Stimulated activated CD4-positive, alpha-beta T cell treated with anti-CD3 and anti-CD28 coated beads, Interleukin-4, amount 100 ng/mL, for 4 hours (primary cell): ENCODE measurements at places on chromosomes 12 and 14.

- DNase-seq: no peak
Observed at GRCh38 chr12:98752726-98753125, 107.6 kb downstream of the APAF1 start.

DNA sequence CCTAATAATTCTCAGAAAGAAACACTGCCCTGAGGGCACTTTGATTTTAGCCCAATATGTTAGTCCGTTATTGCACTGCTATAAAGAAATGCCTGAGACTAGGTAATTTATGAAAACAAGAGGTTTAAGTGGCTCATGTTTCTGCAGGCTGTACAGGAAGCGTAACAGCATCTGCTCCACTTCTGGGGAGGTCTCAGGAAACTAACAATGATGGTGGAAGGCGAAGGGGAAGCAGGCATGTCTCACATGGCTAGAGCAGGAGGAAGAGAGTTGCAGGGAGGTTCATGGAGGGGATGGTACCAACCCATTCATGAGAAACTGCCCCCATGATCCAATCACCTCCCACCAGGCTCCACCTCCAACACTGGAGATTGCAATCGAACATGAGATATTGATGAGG, 49.4 kb upstream of the RERG start:
- no peak for DNase-seq

- DNase-seq: no peak
Observed at GRCh38 chr14:103296987-103297386, 37.0 kb upstream of the EIF5 start.

DNA sequence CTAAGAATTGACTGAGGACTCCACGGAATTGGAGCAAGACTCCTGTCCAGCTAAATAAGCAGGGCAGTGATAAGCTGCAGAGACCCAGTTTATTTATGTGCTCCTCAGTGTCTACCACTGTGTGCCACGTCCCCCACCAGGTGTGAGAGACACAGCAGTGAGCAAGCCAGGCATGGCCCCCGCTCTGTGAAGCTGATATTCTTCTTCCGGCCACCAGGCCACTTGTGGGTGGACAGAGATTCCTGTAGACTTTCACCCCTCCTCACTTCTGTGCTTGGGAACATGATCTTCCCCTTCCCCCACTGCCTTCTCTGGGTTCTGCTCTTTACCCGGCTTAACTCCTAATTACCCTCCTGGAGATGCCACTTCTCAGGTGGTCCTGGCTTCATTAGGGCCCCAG, 21.3 kb downstream of the BRAP start:
- DNase-seq: no peak

GRCh38 chr12:69844836-69845235, 19.8 kb downstream of the MYRFL start:
- DNase-seq: no peak

- DNase-seq: no peak
Observed at GRCh38 chr14:76129851-76130576, 21.7 kb upstream of the GPATCH2L start.

DNA sequence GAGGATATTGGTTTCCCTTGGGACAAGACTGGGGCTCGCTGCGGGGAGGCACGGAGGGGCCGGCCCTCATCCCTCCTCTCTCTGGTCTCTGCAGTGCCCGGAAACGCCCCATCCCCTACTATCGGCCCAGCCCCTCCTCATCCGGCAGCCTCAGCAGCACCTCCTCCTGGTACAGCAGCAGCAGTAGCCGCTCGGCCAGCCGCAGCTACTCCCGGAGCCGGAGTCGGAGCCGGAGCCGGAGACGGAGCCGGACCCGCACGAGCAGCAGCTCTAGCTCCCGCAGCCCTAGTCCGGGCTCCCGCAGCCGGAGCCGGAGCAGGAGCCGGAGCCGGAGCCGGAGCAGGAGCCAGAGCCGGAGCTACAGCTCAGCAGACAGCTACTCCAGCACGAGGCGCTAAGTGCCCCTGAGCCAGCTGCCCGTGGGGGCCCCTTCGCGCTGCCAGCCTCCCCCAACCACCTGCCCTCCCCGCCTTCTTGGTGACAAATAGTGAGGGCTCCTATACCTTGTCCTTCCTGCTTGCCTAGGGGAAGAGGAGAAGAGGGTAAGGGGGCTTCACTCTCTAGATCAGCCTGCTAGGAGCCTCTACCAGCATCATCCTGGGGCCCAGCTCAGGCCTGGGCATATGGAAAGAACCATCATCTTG, 22.2 kb upstream of the HSPB8 start:
- DNase-seq: no peak

GRCh38 chr14:51023964-51024363, 70.9 kb downstream of the TRIM9 start:
- DNase-seq: no peak

GRCh38 chr14:71815110-71815509, 117.1 kb upstream of the RGS6 start:
- DNase-seq: no peak

DNA sequence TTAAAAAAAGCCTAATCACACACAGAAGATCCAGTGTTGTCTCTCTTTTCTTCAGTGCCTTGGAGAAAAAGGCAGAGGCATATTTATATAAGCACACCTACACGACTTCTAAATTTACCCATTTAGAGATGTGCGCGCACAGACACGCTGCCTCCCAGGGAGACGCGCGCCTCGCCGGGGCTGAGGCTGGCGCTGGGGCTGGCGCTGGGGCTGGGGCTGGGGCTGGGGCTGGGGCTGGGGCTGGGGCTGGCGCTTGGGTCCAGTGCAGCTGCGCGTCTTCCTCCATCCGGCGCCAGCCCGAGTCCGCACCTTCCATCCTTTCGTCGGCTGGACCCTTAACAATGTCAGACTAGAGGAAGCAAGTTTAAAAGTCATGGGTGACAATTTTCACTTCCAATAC, 118.4 kb upstream of the ARID2 start:
- DNase-seq: no peak

DNA sequence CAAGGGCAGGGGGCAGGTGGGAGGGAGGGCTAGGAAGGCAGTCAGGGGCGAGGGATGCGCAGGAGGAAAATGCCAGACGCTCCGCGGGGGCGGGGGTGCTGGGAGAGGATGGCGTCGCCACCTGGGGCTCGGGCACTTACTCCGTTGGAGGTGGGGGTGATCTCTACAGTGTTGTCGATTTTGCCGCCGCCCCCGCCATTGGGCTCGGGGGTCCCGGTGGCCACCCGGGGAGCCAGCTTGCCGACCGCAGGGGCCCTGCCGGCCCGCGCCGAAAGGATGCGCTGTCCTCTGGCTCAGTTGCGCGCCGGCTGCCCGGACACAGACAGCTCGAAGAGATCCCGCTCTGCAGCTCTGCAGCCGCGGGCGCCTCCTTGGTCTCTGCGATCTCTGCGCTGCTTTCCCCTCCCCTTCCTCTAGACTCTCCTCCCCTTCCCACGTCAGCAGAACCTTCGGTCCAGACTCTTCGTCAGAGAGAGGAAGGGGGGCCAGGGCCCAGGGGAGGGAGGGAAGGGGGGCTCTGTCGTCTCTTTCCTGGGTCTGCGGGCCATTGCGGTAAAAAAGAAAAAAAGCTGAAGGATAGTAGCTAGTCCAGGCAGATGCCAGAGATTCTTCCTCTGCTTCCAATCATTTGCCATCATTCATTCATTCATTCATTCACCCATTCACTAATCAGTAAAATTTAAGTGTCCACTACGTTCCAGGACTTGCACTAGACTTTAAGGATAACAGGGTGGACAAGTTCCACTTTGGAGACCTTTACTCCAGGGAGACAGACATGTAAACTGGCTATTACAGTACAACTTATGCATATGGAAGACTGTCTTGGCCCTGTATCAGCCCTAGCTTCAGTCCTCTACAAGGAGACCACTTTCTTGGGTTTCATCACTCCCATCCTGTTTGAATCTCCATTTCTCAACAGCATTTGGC, at the start of gene SLC22A17:
TSS of gene SLC22A17 (minus strand) at position 382 of the 927 bp plus-strand sequence.
- peak; percentile 59 for DNase-seq

DNA sequence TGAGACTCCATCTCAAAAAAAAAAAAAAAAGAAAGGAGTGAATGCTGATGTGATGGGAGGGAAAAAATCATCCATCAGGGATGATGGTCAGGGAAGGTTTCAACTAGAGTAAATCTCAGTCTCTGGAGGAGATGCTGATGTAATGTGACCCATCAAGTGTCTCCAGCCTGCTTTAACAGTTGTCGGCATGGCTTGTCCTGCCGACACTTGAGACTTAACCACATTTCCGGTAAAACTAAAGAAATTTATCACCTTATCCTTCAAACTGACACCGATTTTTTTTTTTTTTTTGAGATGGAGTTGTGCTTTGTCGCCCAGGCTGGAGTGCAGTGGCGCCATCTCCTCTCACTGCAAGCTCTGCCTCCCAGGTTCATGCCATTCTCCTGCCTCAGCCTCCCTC, 21.5 kb upstream of the ANAPC5 start:
- DNase-seq: no peak

DNA sequence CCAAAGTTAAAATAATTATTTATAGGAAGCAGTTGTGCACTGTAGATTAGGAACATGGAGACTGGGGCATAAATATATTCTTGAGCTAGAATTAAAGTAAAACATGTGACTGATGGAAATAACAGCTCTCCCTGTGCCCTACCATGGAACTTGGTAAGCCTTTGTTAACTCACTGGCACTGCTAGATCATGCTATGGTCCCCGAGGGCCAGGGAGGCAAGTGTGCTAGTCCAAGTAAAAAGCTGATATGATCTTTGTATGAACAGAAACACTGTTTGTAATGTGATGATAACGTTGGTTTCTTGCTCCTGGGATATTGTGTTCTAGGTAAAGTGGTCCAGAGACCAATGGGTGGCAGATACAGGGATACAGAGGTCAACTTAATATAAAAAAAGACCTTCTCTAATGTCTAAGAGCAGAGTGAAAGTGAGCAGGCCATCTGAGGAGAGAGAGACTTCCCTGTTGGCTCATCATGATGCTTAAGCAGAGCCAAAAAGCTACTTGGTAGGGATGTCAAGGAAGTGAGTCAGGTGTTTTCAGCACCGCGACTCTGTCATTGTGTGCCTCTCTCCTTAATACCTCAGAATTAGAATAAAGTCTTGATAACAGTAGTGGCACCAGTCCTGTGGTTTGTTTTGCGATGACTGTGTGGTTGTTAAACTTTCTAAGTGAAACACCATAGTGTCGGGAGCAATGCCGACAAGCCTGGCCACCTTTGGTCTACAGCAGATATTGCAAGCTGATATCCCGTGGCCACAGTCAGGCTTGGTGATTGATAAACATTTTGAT, 27.6 kb downstream of the BICD1 start:
- DNase-seq: peak; percentile 40

GRCh38 chr14:89616852-89617341, 199.9 kb upstream of the FOXN3 start:
- peak; percentile 32 for DNase-seq

- no peak for DNase-seq
Observed at GRCh38 chr12:64385019-64385418, 5.5 kb downstream of the C12orf56 start.

DNA sequence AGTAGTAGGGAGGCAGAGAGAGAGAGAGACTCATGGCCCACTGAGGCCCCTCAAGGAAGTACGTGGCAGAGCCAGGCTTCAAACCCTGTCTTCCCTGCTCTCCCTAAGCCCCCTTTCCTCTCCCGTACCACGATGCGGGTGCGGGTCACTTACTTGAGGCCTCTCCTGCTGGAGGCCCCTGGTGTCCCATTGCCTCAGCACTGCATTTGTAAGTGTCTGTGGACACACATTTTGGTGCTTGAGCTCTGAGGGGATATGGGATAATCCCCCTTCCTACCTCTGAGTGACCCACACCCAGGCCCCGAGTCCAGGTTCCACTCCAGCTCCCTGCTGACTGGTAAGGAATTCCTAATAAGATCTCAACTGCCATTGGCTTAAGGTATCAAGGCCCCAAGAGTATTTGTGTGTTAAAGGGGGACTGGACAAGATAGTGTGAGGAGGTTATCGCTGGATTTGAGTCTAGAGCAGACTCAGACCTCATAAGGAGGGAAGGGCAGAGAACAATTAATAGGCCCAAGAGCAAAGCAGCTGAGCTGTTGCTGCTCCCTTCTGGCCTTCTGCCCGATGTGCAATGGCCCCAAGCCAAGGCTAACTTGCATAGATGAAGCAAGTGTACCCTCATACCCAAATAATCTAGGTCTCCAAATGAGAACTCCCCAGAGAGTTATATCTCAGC, 71.9 kb downstream of the CRACR2A start:
- no peak for DNase-seq
